ENCODE measurements at places on chromosomes 1 and 21. TPM values are rescaled to one million over a fixed set of nuclear protein-coding genes. Genes with fewer than 3 reads are reported as not detected.
A peak's percentile ranks its signal among the peaks of the same experiment; 100 is the strongest.

GRCh38 chr1:4079815-4080214 is 179.7 kb upstream of the C1orf174 start:
- no peak for DNase-seq

GRCh38 chr1:217781056-217781455 is 149.9 kb downstream of the SPATA17 start:
- DNase-seq = no peak

The C21orf58 gene
- 3.0 TPM for total RNA-seq

- no peak for DNase-seq
Observed at GRCh38 chr1:173914366-173914871, 2.7 kb downstream of the SERPINC1 start.

DNA sequence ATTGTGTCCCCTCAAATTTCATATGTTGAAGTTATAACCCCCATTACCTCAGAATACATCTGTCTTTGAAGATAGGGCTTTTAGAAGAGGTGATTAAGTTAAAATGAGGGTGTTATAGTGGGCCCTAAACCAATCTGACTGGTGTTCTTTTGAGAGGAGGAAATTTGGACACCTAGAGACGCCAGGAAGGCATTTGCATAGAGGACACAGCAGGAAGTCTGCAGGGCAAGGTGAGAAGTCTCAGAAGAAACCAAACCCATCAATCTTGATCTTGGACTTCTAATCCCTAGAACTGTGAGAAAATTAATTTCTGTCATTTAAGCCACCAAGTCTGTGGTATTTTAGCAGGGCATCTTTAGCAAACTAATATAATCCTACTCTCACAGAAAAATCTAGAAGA is 13.0 kb downstream of the GOLPH3L start:
- no peak for DNase-seq

GRCh38 chr1:58850636-58851035 is 66.8 kb upstream of the JUN start:
- no peak for DNase-seq

The TRIM33 gene
- 10.7 TPM for total RNA-seq

The SEMA6C gene
- not detected for total RNA-seq

DNA sequence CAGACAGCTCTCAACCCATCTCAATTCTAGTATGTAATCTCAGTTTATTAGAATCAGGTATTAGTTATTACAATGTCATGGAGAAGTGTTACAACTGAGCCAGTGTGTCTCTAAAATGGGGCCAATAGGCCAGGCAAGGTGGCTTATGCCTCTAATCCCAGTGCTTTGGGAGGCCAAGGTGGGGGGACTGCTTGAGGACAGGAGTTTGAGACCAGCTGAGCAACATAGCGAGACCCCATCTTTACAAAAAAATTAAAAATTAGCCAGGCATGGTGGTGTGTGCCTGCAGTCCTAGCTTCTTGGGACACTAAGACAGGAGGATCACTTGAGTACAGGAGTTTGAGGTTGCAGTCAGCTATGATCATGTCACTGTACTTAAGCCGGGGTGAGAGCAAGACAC is 104.9 kb downstream of the BCAR3 start:
- no peak for DNase-seq

DNA sequence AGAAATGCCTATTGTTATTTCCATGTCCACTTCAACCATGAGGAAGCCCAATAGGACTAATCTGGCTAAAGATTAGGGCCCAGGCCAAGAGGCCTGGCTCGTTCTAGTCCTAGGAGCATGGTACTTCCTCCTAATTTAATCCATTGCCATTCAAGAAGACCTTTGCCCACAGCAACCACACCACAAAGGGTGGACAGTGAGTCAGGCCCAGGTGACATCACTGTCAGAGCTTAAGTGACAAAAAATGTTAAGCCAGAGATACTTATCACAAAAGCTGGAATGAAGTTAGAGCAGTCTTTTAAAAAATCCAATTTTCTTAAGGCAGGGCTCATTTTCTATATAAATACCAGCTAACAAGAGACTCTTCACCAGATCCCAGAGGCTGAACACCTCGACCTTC is at the start of gene SPRR3:
TSS of gene SPRR3 (plus strand) at position 368 of the 400 bp plus-strand sequence. CDS start 1,272 bp downstream, outside the sequence.
- no peak for DNase-seq

DNA sequence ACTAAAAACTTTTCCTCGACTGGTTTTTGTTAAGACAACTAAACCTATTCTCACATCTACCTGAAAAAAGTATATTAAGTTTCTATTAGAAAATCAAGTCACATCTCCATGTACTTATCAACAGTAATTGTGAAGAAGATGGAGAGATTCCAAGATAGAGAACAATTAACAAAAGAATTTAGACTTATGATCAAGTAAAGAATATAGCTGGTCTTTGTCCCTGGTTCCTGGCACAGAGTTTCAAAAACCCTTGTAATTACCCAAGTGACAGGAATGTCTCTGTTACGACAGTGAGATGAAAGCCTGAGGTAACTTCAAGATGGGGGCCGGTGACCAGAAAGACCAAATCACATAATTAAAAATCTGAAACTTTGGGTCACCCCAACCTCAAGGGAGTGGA is 91.6 kb downstream of the ASH1L start:
- no peak for DNase-seq

- no peak for DNase-seq
Observed at GRCh38 chr1:40981691-40982448, 2.4 kb downstream of the CTPS1 start.

DNA sequence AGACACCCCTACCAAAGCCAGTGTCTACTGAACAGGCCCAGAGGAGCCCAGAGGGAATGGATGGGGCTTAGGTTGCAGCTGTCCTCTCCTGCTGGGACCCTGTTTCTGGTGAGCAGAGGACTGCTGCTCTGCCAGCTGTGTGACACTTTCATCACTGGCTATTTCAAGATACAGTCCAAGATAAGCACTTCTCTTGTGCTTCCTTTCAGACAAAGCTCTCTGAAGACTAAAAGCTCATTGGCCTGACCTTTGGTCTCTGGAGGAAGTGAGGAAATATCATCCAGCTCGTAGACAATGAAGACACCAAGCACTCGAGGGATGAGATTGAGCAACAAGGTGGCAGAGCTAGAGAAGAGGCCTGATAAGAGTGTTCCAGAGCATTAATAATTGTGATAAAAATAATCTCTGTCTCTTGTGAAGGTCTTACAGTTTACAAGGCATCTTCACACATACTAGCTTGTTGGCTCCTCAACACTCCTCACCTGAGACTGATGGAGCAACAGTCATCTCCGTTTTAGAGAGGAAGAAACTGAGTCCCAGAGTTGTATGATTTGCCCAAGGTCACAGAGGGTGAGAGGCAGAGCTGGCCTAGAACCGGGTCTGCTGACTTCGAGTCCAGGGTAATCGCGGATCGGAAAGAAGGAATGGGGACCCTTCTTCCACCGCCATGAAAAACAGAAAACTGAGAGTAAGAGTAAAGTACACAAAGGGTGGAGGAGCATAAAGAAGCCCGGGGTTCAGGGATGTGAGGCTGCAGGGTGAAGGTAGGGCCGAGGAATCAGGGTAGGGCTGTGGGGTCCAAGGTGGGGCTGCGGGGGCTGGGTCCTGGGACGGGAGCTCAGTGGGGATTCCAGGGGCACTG is 666 bp downstream of the PAFAH2 start:
- DNase-seq = peak; percentile 13

GRCh38 chr1:12513181-12513580 is 104.8 kb downstream of the DHRS3 start:
- no peak for DNase-seq

GRCh38 chr21:28174006-28174405 is 818.7 kb downstream of the LTN1 start:
- DNase-seq = no peak

GRCh38 chr1:160011781-160012180 is 20.0 kb downstream of the PIGM start:
- no peak for DNase-seq

GRCh38 chr1:231053493-231054162 is 13.6 kb upstream of the FAM89A start:
- no peak for DNase-seq

The HSF2BP gene
- 12.9 TPM for total RNA-seq

GRCh38 chr1:166950156-166950555 is 25.2 kb downstream of the ILDR2 start:
- no peak for DNase-seq

DNA sequence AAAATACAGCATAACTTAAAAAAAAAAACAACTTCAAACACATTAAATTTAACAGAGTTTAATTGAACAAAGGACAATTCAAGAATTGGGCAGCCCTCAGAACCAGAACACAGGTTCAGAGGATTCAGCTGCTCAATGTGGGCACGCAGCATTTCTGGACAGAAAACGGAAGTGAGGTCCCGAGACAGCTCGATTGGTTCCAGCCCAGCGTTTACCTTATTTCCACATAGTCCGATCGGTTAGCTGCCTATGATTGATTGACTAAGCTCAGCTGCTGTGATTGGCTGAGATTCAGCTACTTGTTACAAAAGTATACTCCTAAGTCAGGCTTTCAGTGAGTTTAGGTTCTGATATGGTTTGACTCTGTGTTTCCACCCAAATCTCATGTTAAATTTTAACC is 33.3 kb downstream of the ZP4 start:
- DNase-seq = no peak

The ELAPOR1 gene
- total RNA-seq = 0.88 TPM

DNA sequence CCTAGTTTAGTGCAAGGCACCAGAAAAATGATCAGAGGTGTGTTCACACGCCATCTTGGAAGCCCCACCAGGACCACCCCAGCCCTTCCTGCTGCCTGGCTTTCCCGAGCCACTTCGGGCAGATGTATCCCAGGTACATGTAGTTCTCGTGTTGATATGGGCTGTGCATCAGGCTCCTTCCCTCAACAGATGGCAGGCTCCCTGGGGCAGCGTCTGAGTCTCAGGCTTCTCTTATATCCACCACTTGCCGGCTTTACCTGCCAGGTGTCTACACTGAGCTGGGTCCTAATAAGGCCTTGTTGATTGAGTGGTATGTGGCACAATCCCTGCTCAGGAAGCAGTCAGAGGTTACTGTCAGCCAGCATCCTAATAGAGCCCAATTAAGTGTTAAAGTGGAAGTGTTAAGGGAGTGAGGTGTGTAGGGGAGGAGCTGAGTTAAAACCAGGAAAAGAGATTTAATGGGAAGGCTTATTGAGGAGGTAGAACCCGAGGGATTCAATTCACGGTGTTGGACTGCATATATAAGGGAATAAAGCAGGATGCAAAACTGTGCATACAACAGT is 8.5 kb downstream of the GPA33 start:
- DNase-seq = no peak

DNA sequence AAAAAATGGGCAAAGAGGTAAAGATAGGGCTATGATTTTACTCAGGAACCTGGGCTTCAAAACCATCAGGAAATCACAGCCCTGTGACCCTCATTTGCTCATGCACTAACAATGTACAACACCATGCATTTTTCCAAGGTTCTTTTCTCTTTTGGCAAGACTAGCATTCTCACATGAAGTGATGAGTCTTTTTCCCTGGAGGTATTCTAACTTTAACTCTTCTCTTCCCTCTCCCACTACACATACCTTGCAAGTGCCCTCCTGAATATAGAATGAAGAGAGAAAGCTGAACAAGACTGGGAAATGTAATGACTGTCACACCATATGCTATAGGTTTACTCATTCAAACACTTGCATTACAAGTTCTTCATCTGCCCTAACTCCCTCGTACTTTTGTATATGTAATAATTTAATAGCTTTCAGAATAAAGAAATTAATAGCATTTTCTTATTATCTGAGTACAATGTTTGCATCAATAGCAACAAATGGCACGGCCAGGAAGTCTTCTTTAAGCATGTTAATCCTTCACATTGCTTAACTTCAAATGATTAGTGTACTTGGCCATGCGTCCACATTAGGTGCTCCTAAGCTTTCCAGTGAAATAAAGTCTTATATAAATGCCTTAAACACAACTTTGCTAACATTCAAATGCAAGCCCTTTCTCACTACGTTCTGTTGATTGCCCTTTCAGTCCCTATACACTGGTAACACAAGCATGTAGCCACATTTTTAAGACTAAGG is 1.8 kb downstream of the NIBAN1 start:
- DNase-seq = peak; percentile 34

- no peak for DNase-seq
Observed at GRCh38 chr1:6779089-6779805, 6.0 kb upstream of the CAMTA1 start.

The ORC1 gene
- total RNA-seq = 13.3 TPM

DNA sequence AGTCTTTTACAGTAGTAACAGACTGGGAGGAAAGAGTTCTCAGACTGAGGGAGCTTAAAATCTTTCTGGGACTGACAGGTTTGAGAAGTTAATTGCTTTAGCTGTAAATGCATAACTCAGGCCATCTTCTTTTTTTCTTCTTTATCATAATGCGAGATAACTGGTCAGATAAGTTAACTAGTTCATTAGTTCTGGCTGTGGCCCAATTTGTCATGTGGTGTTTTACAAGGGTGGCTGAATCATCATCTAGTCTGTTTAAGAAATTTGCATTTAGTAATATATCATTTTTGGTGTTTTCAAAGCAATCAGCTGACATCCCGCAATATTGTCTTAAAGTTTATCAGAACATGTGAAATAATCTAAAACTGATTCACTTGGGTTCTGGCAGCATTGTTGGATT is 14.0 kb downstream of the HSD3B2 start:
- DNase-seq = no peak

DNA sequence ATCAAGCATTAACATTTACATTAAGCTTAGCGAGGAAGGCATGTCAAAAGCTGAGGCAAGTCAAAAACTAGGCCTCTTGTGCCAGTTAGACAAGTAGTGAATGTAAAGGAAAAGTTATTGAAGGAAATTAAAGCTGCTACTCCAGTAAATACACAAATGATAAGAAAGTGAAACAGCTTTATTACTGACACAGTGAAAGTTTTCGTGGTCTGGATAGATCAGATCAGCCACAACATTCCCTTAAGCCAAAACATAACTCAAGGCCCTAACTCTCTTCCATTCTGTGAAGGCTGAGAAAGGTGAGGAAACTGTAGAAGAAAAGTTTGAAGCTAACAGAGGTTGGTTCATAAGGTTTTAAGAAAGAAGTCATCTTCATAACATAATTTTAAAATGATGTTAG is 131.9 kb downstream of the VAV3 start:
- no peak for DNase-seq

DNA sequence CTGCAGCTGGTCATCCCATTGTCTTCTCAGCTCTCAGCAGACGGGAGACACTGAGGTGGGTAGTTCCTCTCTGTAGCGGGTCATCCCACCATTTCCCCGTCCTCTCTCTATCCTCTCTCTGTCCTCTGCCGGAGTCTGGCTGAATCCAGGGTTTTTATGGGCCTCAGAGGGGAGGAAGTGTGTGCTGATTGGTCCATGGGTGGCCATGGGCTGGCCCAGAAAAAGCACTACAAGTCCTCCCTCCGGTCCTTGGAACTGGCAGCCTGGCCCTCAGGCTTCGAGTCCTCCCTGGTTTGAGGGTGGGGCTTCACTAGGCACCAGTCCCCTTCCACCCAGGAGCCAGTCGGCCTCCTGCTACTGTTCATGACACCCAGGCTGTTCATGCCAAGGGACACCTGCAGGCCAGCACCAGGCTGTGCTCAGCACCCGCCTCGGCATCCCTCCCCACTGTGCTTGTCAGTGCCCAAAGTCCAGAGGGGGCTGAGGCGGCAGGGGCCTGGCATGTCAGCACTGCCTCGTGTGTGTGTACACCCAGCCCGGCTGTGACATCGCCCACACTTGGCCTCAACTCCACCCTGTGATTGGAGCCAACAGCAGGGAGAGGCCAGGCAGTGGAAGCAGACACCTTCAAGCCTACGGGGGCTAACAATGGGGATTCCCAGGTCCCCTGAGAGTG is 23.0 kb upstream of the LRRC8C start:
- DNase-seq = no peak

Measured in Caki2 (cell line).